Hematopoietic multipotent progenitor cell (in vitro differentiated cells): ENCODE measurements at places on chromosomes 6 and 20. TPM values are rescaled to one million over a fixed set of nuclear protein-coding genes. Genes with fewer than 3 reads are reported as not detected.

The MROH8 gene
- 2.2 TPM for total RNA-seq

The MYB gene
- 250 TPM for total RNA-seq

The SLC17A3 gene
- not detected for total RNA-seq

DNA sequence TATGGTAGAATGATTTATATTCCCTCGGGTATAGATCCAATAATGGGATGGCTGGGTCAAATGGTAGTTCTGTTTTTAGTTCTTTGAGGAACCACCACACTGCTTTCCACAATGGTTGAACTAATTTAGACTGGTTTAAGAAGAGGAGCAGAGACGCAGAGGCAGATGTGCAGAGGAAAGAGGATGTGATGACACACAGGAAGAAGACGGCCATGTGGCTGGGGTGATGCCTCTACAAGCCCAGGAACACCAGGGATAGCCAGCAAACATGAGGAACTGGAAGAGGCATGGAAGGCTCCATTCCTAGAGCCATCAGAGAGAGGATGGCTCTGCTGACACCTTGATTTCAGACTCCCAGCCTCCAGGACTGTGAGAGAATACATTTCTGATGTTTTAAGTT, 218.3 kb upstream of the DTNBP1 start:
- DNase-seq, result peak; percentile 56

DNA sequence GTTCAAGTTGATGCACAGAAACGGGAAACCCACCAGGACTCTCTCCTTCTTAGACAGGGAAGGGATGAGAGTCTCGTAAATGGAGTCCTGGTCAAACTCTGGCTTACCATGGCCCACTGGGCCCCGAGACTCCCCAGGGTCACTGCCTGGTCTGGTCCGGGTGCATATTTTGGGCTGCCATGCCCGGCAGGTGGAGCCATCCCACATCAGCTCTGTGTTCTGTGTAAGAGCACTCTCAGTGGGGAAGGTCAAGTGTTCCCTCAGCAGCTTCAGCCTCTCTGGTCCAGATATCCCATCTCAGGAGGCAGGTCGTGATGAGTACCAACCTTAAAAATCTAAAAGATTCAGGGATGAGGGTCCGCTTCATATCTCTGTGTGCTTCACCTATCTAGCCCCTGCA, 138.8 kb downstream of the EDN3 start:
- no peak for DNase-seq

DNA sequence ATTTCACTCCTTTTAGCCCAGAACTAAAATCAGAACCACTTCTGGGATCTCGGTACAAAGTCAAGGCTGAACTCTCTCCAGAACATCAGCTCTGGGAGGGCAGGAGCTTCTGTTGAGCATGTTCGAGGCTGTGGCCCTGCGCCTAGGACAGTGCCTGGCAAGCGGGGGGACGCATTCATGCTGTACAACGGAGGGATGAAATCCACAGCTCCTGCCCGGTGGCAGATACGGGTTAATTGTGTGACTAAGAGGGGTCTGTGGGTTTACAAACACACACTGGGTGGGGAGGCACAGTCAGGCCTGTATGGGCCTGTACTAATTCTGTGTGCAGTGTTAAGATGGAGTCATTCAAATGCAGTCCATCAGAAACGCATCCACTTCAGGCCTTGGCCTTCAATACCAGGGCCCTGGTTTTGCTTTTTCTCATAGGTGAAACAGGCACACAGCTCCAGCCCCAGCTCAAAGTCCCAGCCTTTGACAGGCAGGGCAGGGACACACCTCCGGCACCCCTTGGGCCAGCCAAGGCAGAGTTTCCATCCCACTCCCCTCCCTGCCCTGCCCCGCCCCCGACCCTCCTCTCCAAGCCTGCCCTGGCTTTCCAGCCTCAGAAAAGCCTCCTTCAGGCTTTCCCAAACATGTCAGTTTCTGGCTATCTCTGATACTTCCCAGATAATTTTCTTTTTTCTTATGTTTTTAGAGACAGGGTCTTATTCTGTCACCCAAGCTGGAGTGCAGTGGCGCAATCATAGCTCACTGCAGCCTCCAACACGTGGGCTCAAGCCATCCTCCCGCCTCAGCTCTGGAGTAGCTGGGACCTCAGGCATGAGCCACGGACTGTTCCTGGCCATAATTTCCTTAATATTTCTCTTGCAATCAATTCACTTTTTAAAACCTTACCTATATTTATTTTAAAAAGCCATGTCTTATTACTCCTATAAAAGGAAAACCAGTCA, 109.8 kb downstream of the SULF2 start:
- no peak for DNase-seq
